ENCODE measurements at places on chromosomes 6 and 20.

- DNase-seq = no peak
These were observed 167.8 kb downstream of the PHF3 start for GRCh38 chr6:63803371-63803770.

GRCh38 chr6:151494235-151494935 is 568 bp downstream of the CCDC170 start:
- DNase-seq = no peak

DNA sequence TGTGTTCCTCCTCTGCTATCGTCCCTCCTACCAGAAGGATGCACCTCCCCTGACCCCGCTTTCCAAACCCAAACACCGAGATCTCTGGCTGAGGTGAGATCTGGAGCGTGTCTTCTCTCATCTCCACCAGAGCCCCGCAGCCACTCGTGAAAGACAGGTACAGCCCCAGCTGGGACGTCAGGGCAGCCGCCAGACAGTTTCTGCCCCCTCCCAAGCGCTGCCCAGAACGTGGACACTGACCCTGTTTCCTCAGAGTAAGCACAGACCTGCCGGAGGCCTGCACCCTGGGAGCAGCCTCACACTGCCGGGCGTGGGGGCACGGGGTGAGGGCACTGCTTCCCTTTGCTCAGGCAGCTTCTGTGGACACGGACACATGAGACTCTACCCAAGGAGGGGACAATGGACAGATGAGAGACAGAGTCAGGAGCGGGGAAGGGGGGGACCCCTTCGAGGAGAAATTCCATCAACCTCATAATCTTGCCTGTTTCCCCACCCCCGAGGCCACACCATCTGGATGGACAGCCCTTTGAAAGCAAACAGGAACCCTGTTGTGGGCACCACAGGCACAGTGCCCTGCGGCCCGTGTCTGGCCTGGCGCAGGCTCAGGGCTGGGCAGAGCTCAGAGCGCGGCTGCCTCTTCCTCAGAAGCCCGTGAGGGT is 210.6 kb downstream of the DLL1 start:
- no peak for DNase-seq

- DNase-seq = no peak
These were observed 5.6 kb upstream of the BTBD3 start for GRCh38 chr20:11912013-11912658.

DNA sequence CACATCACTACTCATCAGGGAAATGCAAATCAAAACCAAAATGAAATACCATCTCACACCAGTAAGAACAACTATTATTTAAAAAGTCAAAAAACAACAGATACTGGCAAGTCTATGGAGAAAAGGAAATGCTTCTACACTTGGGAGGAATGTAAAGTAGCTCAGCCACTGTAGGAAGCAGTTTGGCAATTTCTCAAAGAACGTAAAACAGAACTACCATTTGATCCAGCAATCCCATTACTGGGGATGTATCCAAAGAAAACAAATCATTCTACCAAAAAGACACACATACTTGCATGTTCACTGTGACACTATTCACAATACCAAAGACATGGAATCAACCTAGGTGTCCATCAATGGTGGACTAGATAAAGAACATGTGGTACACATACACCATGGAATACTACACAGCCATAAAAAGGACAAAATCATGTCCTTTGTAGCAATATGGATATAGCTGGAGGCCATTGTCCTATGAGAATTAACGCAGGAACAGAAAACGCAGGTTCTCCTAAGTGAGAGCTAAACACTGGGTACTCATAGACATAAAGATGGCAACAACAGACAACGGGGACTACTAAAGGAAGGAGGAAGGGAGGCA is 260.4 kb downstream of the RNGTT start:
- no peak for DNase-seq

- no peak for DNase-seq
These were observed 165.4 kb upstream of the GMDS start for GRCh38 chr6:2410656-2411380.

DNA sequence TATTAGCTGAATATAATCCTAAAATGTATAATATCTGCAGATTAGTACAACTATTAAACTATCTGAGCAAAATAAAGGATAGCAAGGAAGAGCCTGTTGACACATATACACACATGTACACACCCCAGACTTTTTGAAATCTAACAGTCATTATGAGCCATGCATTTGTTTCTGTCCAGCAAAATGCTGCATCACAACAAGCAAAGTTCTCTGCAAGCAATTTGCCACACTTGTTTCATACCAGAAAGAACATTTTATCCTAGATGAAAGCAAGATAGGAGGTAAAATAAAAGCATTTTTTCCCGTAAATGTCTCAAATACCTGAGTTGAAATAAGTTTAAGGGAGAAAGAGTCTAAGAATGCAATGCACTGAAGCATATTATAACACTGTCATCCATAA is 145.2 kb downstream of the COL21A1 start:
- no peak for DNase-seq

DNA sequence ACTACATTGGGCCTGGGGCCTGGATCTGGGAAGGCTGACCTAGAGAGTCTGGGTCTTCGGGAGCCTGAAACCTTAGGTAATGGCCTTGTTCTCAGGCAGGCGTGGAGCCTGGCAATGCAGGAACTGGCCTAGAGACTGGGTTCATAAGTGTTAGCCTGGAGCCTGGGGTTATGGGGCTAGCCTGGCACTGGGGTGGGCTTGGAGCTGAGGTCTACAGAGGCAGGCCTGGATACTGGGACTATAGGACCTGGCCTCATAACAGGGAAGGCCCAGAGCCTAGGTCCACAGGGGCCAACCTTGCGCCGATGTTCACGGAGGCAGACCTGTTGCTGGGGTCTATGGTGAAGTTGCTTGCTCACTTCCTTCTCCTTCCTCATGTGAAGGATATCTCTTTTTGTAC is 843.8 kb upstream of the GJE1 start:
- DNase-seq = no peak

GRCh38 chr6:33298773-33299236 is at the start of gene RGL2:
TSS of gene RGL2 (minus strand) at chr6:33298942. CDS start at chr6:33298610, 332 bp downstream.
- no peak for DNase-seq

DNA sequence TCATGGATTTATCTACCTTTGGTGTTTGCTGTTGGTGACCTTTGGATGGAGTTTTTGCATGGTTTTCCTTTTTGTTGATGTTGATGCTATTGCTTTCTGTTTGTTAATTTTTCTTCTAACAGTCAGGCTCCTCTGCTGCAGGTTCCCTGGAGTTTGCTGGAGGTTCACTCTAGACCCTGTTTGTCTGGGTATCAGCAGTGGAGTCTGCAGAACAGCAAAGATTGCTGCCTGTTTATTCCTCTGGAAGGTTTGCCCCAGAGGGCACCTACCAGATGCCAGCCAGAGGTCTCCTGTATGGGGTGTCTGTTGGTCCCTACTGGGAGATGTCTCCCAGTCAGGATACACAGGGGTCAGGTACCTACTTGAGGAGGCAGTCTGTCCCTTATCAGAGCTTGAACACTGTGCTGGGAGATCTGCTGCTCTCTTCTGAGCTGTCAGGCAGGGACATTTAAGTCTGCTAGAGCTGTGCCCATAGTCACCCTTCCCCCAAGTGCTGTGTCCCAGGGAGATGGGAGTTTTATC is 9.2 kb upstream of the ZNF337 start:
- DNase-seq = no peak

DNA sequence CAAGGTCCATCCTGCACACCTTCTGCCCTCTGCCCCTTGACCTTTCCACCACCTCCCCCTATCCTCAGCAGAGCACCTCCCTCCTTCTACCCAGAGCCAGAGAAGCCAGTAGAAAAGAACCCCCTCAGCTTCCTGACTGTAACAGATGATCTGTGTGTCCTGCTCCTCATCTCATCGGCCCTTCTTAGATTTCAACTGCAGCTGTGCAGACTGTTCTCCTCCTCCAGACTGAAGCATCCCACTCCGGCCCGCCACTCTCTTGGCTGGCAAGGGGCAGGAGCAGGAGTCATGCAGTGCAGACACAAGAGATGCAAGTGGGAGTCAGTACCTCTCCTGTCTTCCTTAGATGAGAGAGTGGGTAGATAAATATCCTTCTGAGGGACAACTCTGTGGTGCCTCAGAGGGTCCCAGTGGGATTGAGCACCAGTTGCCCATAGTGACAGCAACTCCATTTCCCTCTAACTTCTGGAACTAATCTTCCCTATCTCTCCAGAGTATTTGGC is 163.5 kb upstream of the MLN start:
- no peak for DNase-seq

GRCh38 chr6:54204921-54205591 is 93.8 kb downstream of the MLIP start:
- no peak for DNase-seq

GRCh38 chr6:148367411-148368024 is 24.9 kb downstream of the SASH1 start:
- DNase-seq = no peak

DNA sequence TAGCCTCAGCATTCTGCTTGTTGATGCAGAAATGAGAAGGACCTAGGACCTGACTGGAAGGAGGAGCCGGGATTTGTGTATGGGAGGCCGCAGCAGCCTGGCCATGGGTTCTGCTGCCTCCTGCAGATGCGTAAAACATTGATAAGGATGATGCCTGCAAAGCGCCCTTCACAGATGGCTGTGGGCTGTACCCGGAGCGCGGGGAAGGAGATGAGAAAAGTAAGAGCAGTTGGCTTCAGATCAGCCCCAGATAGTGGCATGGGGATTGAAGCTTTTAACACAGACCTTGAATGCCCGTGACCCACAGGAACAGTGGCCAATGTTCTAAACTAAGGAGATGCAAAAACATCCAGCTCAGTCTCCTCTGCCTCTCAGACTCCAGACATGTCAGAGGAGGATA is 136.4 kb upstream of the KCNG1 start:
- DNase-seq = no peak

DNA sequence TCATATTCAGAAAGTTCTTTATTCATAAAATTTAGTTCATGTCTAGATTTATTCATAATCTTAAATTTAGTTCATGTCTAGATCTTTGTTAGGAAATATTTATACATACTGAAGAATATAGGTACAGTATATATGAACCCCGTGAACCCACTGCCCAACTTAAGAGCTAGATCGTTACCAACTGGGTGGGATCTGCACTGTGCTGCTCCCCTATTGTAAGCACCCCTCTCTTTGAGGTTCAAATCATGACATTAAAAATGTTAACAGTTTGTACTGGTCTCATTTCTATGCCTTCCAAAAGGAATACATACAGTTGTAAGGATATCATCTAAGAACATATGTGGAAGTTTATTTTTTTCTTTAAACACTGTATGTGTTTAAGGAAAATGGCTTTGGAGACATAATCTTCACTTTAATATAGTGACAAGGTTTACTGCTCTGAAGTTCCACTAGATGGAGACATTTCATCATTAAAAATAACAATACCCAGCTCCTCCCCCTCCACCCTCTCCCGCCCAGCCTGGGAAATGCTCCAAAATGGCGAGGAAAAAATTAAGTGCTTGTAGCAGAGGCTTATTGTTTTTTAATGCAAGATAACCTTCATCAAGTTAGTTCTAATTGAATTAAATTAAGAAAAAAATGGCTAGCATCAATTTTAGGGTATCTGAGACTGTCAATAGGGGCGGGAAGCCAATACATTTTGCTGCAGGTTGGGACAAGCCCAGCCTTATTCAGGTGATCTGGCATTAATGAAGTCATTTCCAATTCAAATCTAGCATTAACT is 104.1 kb upstream of the TRAF3IP2 start:
- peak; percentile 19 for DNase-seq

DNA sequence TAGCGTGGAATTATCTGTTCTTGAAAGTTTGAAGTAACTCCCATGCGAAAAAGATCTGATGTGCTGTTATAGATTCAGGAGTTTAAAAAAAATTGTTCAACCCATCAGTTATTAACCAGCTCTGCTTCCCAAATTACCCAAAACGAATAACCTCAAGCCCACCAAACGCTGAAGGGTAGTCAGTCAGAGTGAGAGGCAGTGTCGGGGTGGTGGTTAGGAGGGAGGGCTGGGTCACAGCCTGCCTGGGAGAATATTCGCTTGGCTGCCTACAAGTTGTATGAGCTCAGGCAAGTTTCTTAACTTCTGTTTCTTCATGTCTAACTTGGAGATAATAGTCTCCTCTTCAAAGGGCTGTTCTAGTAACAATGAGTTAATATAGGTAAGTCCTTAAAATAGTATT is 114.6 kb downstream of the JPH2 start:
- peak; percentile 9 for DNase-seq

DNA sequence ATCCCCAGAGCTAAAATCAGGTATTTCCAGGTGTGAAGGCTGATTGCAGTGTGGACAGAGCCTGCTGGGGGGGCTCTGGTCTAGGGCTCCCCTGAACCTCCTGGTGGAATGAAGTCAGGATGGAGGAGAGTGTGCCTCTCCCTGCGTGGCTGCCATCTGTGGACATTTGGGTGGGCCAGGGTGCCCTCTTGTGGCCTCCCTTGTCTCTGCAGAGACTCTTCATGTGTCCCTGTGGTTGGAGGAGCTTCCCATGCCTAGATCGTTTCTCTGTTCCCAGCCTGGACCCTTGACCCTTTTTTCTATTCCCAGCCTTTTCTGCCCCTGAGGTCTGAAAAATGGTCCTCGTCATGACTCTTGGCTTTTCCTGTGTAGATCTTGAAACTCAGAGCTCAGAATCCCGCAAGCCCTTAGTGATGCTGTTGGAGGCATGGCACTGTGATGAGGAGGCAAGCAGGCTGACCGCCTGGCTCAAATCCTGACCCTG is 9.9 kb upstream of the PSMF1 start:
- no peak for DNase-seq

- DNase-seq = no peak
These were observed 102.7 kb upstream of the SASH1 start for GRCh38 chr6:148239801-148240460.

GRCh38 chr20:45303586-45304463 is 2.8 kb upstream of the RBPJL start:
- DNase-seq = no peak

GRCh38 chr6:16927205-16927604 is 165.9 kb upstream of the ATXN1 start:
- no peak for DNase-seq

GRCh38 chr20:24765316-24766142 is 183.5 kb upstream of the CST7 start:
- DNase-seq = no peak

DNA sequence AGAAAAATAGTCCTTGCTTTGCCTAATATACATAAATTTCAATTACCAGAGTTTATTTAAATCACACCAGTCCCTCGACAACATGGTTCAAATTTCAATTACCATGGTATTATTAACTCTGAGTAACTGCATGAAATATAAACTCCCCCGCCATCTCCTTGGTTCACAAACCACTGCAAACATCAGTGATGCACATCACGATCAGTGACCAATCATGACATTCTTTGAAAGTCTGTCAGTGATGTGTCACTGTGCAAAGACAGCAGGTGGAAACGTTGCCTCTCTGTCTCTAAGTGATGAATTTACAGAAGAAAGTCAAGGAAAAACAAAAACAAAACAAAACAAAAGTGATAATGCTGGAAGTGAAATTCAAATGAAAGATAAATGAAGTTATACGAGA is 86.7 kb downstream of the TASP1 start:
- no peak for DNase-seq

All from epithelial cell of proximal tubule (primary cell).